ENCODE measurements at places on chromosomes 13 and 19.

DNA sequence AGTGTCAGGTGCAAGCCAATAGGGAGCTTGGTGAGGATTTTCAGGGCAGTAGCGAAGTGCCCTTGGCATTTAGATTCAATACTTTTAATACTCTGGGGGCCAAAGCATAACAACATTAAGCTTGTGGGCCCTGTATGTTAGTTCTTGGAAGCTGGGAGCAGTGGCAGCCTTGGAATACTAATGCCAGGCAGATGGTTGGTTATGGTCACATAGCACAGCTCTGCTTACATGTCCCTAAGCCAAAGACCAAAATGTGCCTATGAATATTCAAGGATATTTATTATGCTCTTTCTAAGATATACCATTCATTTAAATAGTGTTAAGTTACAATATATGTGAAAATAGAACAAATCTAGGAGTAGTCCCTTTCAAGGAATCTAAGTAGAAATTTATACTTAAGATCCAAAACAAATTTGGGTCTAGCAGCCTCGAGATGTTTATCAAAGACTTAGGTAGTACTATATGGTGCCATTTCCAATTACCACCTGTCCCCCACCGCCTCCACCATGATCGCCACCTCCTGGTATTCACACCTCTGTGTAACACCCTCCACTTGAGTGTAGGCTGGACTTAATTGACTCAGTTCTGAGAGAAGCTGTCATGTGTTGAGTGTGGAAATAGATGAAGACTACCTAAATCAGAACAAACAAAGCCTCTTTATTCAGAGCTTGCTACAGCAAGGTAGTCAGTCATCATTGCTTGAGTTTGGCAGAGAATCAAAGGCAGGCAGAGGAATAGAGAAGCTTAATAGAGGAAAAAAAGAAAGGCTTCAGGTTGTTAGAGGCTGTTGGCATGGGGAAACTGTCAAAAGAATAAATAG is 261.0 kb downstream of the GPC5 start:
- DNase-seq: no peak

- DNase-seq: no peak
Observed at GRCh38 chr19:7000333-7000732, 20.9 kb downstream of the MBD3L2B start.

DNA sequence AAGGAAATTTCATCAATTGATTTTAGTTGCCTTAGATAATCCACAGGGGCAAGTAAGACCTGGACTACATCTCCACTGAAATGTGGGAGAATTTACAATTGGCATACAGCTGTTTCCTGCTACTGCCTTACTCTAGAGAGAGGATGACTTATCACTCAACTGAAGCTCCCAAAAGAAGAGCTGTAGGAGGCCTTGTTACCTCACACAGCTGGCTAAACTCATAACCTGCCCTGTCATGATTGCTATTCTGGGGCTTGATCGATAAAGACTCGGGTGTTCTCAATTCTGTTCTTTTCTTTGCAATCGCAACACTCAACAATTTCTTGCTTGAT is 1396.4 kb downstream of the EFNB2 start:
- DNase-seq: no peak

- no peak for DNase-seq
Observed at GRCh38 chr13:33799950-33800592, 17.9 kb upstream of the RFC3 start.

DNA sequence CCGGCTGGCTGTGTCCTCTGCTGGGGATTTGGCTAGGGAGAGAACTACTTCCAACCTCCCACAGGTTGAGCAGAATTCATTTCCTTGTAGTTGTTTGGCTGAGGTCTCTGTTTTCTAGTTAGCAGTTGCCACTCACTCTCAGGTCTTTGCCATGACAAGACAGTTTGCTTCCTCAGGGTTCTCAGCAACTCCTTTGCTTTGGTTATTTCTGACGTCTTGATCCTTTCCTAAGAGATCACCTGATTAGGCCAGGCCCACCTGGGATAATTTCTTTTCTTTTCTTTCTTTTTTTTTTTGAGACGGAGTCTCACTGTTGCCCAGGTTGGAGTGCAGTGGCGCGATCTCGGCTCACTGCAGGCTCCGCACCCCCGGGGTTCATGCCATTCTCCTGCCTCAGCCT is 9.4 kb upstream of the CACNG8 start:
- DNase-seq: no peak

GRCh38 chr19:30309176-30309575 is 63.0 kb upstream of the ZNF536 start:
- no peak for DNase-seq
